Foreskin fibroblast (primary cell): ENCODE measurements at places on chromosomes 11 and 22.

- no peak for DNase-seq
Measured at GRCh38 chr11:2522631-2523255, 77.9 kb downstream of the KCNQ1 start.

DNA sequence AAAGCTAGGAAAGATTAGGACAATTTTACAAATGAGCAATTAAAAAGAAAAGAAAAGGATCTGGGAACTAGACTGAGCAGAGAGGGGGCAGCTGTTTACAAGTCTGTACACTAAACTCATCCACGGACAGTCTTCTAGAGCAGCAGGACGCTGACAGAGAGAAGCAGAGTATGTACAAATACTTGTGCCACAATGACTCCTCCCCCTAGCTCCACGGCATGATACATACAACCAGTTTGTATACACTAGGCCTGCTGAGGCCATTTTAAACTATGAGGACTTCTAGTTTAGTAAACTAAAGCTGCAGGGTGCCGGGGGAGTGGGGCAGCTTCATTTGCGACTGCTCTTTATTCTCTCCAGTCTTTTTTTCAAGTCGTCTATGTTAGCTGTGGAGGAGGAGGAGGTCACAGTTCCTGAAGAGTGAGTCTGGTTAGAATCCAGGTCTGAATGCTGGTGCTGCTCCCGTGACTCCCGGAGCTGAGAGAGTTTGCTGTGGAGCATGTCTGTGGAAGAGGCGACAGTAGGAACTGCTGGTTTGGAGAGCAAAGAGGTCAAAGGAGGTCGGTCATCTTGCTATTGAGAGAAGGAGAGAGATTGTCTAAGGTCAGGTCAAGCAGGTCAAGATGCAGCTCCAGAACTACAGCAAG, 24.8 kb downstream of the F2 start:
- DNase-seq, result no peak

DNA sequence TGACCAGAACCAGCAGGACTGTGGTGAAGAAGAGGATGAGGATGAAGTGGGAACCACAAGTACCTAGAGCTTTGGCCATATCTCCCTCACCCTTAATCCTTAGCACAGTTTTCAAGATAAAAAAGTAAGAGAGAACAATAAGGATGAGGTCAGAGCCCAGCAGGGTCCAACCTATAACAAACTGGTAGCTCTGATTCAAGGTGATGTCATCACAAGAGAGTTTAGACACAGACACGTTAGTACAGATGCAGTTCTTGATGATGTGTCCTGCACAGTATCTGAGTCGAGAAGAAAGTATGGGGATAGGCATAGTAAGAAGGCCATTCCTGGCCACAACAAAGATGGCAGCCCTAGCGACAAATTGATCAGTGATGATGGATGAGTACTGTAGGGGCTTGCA, 586 bp downstream of the OR56A5 start:
- DNase-seq, result no peak

GRCh38 chr11:6608011-6608410, 4.0 kb downstream of the TAF10 start:
- DNase-seq, result peak; percentile 36

- DNase-seq, result no peak
Measured at GRCh38 chr11:66311470-66311964, 5.3 kb downstream of the CD248 start.

- DNase-seq, result no peak
Measured at GRCh38 chr22:31609716-31610115, 52.3 kb downstream of the PISD start.

DNA sequence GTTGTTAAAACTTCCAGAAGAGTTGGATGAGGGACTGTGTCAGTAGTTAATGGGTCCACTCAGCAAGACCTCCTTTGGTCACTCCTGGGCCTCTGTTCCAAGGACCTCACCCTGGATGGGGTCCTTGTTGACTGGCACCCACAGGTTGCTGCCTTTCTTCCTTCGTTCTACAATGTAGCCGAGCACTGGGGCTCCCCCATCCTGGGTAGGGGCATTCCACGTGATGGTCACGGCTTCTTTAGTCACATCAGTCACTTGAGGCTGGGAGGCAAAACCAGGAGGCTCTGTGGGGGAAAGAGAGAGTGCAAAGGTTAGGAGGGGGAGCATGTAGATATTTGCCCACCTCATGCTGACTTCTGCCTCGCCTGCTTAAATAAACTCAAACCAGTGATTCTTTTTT, 12.0 kb downstream of the TMEM86A start:
- no peak for DNase-seq

- DNase-seq, result no peak
Measured at GRCh38 chr22:42967005-42967404, 47.9 kb downstream of the PACSIN2 start.

GRCh38 chr11:66784575-66784974, 55.6 kb upstream of the SPTBN2 start:
- DNase-seq, result no peak

GRCh38 chr11:107566569-107566968, 1.0 kb upstream of the ALKBH8 start:
- no peak for DNase-seq

DNA sequence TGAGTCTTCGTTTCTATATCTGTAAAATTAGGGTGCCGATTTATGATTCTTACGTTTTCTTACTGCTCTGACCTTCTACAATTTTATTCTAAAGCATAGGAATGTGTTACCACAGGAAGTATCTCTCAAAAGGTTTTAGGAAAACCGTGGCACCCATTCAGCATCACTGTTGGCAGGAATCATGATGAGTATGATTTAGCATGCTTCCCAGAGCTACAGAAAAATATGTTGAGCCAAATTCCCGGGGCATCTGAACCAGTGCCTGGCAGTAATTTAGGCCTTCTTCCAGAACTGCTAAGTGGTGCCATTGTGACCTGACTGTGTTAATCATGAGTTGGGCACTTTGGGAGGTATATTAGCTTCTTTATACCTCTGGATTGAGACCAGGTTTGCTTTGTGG, 605.0 kb upstream of the RAG2 start:
- DNase-seq, result no peak

- no peak for DNase-seq
Measured at GRCh38 chr11:68375766-68376165, 63.4 kb downstream of the LRP5 start.

- DNase-seq, result no peak
Measured at GRCh38 chr22:25127318-25127717, 72.3 kb upstream of the CRYBB3 start.

- DNase-seq, result no peak
Measured at GRCh38 chr22:40210818-40211217, 33.1 kb downstream of the TNRC6B start.

DNA sequence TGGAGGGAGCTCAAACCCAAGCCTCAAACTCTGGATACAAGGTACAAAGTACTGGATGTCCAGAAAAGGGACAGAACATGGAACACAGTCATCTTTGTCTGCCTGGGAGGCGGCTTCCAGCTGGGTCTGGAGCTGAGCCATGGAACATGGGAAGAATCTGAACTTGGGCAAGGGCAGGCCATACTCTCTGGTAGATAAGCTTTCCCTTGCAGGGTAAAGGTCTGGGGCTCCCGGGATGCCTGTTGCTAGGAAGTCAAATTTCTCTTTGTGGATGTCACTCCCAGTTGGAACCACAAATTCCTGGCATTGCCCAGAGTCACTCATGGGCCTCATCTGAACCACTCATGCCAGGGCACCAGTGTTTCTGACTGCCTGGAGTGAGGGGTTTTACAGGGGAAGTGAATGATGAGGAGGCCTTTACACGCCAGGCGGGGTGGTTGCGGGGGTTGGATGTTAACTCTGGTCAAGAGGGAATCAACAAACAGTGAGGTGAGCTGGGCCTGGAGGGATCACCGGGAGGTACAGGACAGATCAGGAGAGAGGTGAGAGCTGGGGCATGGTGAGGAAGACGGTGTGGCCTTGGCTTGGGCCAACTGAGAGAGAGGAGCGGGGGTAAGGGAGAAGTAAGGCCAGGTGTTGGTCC, 5.7 kb downstream of the FTH1 start:
- DNase-seq, result peak; percentile 70

- DNase-seq, result no peak
Measured at GRCh38 chr11:75241906-75242644, 1.5 kb downstream of the TPBGL start.

DNA sequence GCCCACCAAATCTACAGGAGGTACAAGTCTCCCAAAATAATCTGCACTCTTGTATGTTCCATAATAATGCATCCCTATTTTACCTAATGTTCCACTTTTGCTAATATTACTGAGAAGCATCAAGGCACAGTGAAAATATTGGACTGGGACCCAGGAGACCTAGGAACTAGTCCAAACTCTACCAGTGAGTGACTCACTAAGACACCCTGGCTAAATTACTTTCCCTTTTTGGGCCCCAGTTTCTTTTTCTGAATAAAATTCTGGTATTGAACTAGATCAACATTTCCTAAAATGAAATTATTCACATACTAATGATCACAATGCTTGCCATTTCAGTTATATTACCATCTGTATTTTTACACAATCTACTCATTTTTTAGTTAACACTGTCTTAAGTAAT, 19.6 kb downstream of the THAP12 start:
- no peak for DNase-seq

GRCh38 chr22:47046411-47047065, 284.1 kb downstream of the TBC1D22A start:
- DNase-seq, result no peak

- DNase-seq, result no peak
Measured at GRCh38 chr11:68504432-68505066, 44.0 kb downstream of the PPP6R3 start.
